T-helper 22 cell (primary cell): ENCODE measurements at places on chromosomes 5 and 9.

GRCh38 chr9:36698984-36699383, 126.3 kb downstream of the MELK start:
- DNase-seq, result no peak

- no peak for DNase-seq
These were observed 6.2 kb downstream of the SURF2 start for GRCh38 chr9:133362359-133363044.

DNA sequence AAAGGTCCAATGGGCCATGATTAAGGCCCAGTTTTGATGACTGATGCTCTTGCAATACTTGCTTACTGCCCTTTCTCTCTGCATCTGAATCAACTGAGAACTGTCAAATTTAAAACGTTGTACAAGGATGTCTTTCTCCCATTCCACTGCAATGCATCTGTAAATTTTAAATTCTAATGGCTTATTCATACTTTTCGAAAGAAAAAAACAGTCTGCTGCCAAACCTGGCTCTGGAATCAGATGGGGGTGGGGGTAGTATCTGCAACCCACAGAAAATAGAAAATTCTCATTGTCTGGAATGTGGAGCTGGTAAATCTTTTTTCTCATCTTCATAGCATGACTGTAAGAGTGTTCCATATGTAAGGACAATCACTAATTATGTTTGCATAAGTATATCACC, 371.8 kb upstream of the RFX3 start:
- DNase-seq, result no peak

- no peak for DNase-seq
These were observed 87.9 kb downstream of the NUDT12 start for GRCh38 chr5:103474677-103475076.

- no peak for DNase-seq
These were observed 74.4 kb downstream of the GLIS3 start for GRCh38 chr9:4225291-4226028.

- no peak for DNase-seq
These were observed 219.2 kb upstream of the MAP3K1 start for GRCh38 chr5:56596155-56596554.

DNA sequence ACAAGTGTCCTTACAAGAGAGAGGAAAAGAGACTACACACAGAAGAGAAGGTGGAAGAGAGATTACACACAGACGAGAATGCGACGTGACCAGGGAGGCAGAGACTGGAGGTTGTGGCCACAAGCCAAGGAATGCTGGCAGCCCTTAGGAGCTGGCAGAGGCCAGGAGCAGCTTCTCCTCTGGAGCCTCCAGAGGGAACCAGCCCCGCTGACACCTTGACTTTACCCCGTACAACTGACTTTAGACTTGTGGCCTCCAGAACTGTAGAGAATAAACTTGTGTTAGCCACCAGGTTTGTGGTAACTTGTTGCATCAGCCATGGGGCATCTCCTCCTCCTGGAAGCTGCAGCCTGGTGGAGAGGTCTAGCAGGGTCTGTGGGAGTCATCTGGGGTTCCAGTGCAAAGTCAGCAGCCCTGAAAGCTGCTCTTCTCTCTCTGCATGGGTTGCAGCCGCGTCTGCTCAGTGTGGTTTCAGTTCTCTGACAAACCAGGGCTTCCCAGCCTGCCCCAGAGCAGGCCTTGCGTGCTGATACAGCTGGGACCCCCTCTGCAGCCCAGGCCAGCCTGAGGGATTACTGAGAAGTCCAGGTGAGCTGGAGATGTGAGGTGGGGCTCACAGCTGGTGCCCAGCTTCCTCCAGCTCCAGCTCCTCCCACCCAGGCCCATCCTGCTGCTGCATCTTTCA, 30.8 kb upstream of the CNOT6 start:
- no peak for DNase-seq

DNA sequence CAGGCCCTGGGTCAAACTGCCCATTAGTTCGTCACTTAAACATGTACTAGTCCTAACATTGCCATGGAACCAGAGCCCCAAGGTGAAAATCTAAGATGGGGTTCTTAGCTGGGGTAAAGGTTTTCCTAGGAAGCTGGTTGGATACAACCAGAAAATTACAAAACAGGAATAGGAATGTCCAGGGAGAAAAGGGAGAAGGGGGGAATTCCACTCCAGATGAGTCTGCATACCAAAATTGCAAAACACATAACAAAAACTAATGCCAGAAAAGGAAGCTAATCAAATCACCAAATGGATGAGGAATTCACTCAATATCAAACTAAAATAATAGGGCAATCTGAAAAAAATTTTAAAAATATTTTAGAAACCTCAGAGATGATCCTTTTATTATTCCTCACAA, 396.2 kb downstream of the EFNA5 start:
- DNase-seq, result no peak

DNA sequence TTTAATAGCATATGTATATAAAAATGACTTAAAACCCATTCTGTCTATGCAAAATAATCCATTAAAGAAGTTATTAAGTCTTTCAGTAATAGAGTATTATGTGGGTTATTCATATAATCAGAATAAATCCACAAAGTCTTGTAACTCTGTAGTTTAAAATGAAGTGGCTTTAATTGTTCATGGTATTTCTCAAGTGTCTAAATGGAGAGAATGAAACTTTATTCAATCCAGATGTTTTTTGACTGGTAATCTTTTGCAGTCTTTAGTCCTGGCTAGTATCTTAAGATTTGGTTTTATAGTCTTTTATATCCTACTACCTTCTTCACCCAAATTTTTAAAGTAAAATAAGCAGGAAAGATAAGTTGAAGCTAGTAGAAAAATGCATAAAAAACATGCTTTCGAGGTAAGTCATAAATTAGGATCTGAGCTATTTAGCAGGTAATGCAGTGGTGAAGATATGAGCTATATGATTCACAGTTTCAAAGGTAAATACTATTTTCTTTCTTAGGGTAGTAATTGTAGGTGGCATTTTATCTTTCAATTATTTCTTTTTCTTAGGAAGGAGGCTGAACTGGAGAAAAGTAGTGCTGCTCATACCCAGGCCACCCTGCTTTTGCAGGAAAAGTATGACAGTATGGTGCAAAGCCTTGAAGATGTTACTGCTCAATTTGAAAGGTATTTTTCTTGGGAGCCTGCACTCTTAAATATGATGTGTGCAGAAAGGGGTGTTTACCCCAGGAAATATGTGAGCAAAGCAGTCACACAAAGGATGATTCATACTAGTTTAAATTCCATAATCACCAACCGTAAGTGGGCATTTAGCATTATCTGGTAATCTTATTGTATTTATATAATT, 17.9 kb downstream of the HMMR start:
- DNase-seq, result no peak

GRCh38 chr5:84091127-84091799, 293.4 kb downstream of the EDIL3 start:
- DNase-seq, result no peak
